ENCODE measurements at places on chromosomes 6 and 20.

DNA sequence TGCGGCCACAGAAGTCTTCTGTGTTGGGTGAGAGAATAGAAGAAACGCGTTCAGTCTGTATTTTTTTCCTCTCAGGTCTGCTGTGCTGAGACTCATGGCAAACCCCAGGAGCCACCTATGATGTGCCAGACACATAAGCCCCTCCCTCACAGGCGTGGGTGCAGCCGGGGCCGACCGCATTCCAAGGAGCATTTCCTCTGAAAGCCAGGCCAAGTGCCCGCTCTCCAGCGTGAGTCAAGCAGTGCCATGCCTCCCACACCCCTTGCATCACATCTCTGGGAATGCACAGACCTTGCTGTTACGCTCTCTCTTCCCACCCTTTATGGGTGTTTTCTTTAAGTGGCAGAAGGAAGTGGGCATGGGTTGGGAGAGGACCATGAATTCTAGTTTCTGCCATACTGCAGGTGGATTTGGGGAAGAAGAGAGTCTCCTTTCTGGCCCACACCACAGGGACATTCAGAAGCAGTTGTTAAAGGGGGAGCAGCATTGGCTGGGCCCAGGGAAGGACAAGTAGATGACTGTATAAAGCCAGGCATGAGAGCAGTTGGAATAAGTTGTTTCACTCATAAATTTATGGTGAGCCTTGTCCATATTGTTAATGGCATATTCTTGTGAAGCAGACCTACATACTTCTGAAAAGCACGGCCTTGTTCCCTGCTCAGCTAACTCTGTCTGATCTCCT is 37.1 kb upstream of the TFAP2A start:
- DNase-seq, result no peak

DNA sequence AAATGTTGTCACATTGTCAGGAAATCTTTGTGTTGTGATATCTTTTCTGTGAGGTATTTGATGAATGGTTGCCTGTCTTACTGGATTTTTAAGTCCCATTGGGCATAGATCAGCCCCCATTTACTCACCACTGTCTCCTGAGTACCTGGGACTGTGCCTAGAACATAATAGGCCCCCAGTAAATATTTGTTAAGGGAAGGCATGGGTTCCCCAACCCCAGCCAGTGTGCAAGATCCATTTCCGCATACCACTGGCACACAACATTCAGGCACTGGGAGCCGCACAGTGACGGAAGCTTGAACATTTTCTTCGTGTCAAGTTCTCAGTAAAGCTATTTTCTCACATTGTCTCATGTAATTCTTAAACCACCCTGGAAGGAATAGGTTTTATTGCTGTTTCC is 72.2 kb downstream of the UNC5CL start:
- DNase-seq, result no peak

DNA sequence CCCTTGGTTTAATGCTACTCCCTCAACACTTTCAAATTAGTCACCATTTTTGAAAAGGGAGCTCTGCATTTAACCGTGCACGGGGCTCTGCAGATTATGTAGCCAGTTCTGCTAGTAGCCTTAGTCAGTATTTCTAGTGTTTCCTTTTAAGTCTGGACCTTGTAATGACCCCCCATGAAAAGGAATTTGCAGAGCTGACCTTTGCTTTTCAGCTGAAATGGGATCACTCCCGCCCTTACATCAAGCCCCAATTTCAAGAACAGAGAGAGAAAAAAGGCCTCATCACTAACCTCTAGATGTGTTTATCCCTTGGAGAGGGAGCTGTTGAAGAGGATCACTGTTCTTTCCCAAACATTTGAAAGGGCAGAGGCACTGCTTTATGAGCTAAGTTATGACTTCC is 490.7 kb upstream of the BTBD3 start:
- DNase-seq, result no peak

- DNase-seq, result no peak
Measured at GRCh38 chr6:161890133-161890831, 616.4 kb upstream of the AGPAT4 start.

GRCh38 chr6:1624058-1624850 is 14.5 kb downstream of the FOXC1 start:
- no peak for DNase-seq

DNA sequence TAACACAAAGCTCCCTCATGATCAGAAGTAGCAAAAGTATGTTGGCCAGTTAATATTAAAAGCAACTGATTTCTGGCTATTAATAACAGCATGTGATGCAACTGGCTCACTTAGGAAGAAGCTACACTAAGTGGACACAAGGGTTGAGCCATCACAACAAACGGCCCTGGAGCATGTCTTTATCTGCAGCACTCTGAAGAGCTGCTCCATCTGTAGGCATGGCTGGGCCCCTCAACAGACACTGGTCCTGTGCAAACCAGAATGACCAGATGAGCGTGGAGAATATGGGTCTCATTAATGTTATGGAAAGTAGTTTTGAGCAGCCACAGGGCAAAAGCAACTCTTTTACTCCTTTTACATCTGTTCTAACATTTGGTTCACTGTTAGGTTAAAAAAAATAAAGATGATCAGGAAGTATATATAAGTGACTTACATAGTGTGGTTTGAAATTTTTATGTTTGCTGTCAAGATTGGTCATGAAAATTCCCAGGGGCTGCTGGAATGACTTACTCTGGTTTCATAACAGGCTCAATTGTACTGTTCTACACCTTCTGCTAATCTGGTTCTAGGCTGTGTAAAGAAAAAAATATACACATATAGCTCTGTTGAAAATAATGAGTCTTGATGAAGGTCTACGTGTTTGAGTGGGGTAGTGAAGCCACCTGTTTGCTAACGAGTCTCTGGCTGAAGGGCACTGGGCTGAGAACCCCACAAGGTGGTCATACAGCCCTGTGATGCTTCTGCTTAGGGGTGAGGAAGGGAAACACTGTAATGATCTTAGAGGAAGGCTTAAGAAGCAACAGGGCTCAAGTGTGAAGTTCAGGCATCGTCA is 58.1 kb downstream of the INSM1 start:
- DNase-seq, result no peak

DNA sequence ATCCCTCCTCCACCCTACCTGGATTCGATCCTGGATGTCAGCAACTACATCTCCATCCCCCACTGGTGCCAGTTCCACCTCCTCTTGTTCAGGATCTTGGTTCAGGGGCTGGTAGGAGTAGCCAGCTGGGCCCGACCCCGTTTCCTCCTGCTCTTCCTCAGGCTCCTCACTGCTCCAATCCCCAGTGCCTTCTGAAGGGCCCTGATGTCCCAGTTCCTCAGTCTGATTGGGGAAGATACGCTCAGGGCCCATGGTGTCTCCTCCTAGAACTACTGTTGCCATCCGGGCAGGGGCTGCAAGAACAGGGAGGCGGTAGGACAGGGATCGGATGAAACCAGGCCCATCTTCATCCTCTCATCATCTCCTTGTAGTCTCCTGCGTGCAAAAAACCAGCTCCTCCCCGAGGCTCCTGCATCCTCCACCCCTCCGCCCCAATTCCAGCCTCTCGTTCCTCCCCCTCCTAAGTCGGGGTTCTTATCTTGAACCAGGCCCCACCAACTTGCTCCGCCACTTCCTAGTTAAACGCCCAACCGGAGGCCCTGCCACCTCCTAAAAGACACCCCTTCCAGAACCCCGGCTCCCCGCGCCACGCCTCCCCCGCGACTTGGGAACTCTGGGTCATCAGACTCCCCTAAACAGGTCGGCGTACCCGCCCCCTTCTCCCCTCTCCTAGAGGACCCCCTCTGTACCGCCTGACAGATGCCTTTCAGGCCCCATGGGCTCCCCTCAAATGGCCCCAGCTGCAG is 476 bp downstream of the MEA1 start:
- DNase-seq, result no peak

DNA sequence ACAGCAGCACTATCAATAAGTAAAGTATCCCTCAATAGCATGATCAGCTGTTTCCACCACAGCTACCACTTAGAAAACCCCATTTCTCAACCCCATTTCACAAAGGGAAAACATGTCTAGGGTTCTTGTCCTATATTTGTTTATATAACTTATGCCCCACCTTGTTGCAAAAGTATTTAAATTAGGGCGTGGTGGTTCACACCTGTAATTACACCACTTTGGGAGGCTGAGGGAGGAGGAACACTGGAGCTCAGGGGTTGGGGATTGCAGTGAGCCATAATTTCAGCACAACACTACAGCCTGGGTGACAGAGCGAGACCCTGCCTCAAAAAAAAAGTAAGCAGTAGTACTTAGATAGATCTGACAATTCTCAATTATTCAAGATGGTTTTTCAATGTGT is 3.7 kb downstream of the MRPL14 start:
- no peak for DNase-seq

GRCh38 chr6:11813606-11814005 is 35.0 kb upstream of the ADTRP start:
- DNase-seq, result no peak

DNA sequence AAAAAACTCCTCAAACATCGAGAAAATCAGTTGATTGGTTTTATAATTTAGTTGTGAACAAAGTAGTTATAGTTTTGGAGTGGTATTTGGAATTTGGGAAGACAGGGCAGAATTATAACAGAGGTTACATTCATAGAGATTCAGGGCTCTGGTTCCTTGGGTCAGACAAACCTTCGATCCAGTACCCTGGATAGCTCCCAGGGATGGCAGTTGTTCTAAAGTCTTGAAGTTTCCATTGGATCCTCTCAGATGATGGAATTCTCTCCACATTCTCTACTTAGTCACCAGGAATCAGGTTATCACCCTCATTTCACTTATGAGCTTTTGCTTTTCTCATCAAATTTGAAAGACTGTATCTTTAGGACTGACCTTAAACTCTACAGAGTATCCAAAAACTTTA is 285.1 kb downstream of the CENPW start:
- no peak for DNase-seq

Data from stimulated activated CD8-positive, alpha-beta memory T cell treated with anti-CD3 and anti-CD28 coated beads, Interleukin-2, amount 100 ng/mL, for 48 hours (primary cell).